Dermis blood vessel endothelial cell (primary cell): ENCODE measurements at places on chromosomes 2 and 18. TPM values are rescaled to one million over a fixed set of nuclear protein-coding genes. Genes with fewer than 3 reads are reported as not detected.

DNA sequence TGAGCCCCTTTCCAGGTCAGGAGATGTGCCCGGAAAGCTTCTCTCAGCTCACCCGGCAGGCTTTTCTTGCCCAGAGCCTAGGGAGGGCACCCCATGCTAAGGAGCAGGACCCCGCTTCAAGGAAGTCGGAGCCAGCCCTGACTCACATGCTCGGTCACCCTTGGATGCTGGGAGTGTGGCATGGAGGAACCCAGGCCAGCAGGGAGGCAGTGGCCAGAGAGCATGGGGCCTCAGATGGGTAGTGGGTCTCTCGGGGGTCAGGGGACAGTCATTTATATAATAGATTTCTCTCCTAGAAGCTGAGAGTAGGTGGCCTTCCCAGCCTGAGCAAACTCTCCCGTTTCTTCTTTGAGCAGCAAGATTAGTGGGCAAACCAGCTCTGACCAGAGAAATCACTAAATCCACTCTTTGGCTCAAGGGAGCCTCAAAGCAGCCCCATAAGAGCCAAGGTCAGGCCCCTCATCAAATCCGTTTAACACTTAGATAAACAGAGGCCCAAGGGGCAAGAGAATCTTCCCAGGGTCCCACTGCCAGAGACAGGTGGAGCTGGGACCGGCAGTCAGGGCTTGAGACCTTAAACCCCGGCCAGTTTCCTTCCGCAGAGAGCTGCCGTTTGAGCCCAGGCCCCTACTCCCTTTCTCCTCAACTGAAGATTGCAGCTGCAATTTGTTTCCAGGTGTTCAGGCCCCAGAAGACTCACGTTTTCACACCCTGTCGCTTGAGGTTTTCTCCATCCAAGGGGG lies 113.1 kb downstream of the CYP26B1 start:
- no peak for DNase-seq

- peak; percentile 40 for DNase-seq
Measured at GRCh38 chr18:46213295-46213694, 109.1 kb downstream of the HAUS1 start.

MBOAT2 gene
- 14.5 and 15.0 TPM in 2 replicates for total RNA-seq

NXPH2 gene
- not detected in 2 replicates for total RNA-seq

DNA sequence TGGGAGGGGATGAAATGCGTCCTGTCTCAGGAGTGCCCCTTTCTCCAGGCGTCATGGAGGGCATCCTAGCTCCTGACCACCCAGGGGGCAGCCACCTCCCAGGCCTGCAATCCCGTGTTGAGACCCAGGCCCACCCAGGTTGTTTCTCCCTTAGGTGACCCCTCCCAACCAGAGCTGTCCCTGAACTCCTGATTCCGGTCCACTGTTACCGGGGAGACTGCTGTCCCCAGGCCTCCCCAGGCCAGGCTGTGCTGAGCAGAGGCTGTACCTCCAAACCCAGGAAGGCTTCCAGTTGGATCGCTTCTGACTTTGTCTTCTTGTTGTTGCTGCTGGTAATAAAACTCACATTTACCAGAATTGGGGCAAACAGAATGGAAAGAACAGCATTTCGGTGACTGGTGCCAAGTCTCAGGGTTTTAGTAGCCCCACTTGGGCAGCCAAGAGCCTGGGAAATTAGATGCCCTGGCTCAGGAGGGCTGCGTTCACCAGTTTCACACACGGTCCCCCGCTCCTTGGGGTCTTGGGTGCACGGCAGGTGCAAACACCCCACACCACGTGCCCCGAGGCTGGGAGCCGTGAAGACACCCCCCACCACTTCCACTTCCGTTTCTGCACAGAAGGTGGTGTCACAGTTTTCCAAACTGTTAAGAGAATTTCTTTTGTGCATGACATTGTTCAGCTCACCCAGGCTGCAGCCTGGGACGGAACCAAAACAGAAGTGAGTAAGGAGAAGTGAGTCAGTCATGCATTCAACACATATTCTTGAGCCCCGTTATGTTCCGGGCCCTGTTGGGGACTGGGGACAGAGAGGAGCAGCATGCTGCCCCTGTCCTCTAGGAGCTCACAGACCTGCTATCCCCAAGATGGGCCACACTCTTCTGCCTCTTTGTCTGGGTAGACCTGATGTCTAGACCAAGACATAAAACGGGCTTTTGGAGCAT lies 29.4 kb downstream of the ITM2C start:
- DNase-seq, result no peak

- no peak for DNase-seq
Measured at GRCh38 chr2:26064846-26065245, 31.0 kb downstream of the RAB10 start.

CNTNAP5 gene
- total RNA-seq, result not detected in 2 replicates

- DNase-seq, result peak; percentile 19
Measured at GRCh38 chr2:68643011-68643873, at the start of gene PROKR1. Gene PROKR1, plus strand, starts transcription at chr2:68643579. Its CDS starts 2,243 bp downstream, at chr2:68645822.

DNA sequence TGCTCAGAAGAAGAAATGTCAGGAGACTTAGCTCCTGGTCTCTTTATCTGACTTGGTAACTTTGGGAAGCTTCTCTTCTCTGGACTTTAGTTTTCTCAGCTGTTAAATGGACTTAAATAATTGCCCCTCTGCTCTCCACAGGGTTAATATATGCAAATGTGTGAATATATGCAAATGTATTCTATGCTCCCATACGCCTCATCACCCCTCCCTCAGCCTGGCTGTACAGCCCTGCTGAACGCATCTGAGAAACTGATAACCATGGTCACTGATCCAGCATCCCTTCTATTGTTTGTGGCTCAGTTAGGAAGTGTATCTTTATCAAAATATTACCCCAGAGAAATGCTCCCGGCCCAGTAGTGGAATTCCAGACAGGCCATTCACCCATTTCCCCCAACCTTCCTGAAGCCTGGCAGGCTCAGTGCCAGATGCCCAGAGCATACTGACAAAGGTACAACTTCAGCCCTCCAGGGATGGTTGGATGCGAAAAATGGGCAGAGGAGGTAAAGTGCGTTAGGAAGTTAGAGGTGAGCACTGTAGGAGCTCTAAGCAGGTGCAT lies 103.4 kb downstream of the DYSF start:
- DNase-seq, result peak; percentile 57

GRCh38 chr18:32937597-32937996 lies 164.8 kb upstream of the KLHL14 start:
- DNase-seq, result no peak

DNA sequence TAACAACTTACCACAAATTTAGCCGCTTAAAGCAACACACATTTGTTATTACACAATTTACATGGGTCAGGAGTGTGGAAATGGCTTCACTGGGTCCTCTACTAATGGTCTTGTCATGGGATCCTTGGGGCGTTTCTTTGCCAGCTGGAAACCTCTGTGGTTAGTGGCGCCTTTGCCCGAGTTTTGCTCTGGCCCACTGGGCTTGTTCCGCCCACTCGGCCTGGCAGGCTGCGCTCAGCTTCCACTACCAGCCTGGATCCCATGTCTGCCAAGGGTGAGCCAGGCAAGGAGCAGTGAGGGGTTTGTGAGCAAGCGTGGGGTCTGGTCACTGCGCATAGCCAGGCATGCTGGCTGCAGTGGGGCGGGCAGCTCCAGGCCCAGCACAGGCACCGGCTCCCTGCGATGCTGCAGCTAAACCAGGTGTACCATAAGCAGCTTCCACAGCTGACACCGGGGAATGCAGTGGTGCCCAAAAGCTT lies 16.2 kb upstream of the MBD2 start:
- no peak for DNase-seq

DNA sequence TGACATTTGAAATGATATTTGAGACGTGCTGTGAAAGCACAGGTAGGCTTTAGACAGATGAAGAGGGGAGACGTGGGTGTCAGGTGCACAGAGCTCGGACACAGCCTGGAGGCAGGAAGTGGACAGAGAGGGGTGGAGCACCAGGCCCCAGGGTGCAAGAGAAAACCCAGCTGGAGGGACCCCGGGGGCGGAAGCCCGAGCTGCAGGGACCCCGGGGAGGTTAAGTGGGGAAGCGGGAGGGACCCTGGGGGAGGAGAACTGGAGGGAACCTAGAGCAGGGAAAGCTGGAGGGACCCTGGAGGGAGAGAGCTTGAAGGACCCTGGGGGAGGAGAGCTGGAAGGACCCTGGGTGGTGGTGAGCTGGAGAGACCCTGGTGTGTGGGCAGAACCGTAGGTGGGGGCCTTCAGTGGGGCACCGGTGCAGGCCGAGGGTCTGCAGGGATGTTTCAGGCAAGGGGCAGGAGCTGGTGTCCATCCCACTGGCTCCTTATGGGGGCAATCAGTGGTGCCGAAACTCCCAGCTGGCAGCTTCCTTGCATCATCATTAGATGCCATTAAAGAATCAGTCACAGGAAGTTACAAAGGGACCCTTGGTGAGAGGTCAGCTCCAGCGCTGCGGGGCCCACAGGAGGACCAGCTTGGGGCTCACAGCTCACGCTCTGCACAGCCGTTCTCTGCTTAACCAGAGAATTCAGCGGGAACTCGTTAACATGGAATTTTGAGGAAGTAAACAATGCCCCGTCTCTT lies 246.6 kb downstream of the EIPR1 start:
- DNase-seq, result no peak

GRCh38 chr2:72712977-72713376 lies 112.9 kb downstream of the EXOC6B start:
- DNase-seq, result no peak

STPG4 gene
- total RNA-seq, result 0.14 TPM in 1 of 2 replicates, not detected in the other

DNA sequence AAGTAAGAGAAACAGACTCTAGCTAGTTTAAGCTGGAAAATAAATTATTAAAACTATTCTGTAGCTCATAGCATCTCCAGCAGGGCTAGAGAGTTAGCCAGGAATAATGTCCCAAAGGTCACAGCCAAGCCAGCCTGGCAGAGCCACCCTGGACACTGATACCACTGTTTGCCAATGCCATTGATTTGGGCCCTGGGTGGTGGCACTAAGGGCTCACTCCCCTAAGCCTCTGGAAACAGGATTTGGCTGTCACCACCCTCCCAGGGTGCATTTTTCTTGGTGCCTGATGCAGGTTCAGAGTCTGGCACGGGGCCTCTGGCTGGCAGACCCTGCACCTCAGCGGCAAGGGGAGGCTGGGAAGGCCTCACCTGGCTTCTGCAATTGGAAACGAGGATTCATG lies 7.1 kb downstream of the SH2D6 start:
- DNase-seq, result no peak

- no peak for DNase-seq
Measured at GRCh38 chr2:141711627-141712026, 419.2 kb downstream of the LRP1B start.

DNA sequence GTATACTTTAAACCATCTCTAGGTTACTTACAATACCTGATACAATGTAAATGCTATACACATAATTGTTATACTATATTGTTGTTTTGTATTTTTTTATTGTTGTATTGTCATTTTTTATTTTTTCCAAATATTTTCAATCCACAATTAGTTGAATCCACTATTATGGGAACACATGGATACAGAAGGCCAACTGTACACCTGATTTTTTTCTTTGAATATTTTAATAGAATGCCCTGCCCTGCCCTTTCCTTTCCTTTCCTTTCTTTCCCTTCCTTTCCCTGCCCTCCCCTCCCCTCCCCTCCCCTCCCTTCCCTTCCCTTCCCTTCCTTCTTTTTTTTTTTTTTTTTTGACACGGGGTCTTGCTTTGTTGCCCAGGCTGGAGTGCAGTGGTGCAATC lies 120.2 kb downstream of the SLC4A3 start:
- DNase-seq, result no peak

- DNase-seq, result peak; percentile 58
Measured at GRCh38 chr2:174787487-174788205, 23.4 kb upstream of the CHRNA1 start.

GRCh38 chr2:179626261-179626660 lies 235.2 kb downstream of the ZNF385B start:
- DNase-seq, result no peak

GRCh38 chr2:55459279-55459678 lies 39.6 kb upstream of the CCDC88A start:
- DNase-seq, result no peak

GRCh38 chr2:121710470-121711170 lies 26.1 kb downstream of the NIFK start:
- no peak for DNase-seq

GRCh38 chr2:122157158-122157557 lies 401.7 kb downstream of the TSN start:
- DNase-seq, result no peak

RUFY4 gene
- not detected in 2 replicates for total RNA-seq

TMEM247 gene
- total RNA-seq, result not detected in 2 replicates

DNA sequence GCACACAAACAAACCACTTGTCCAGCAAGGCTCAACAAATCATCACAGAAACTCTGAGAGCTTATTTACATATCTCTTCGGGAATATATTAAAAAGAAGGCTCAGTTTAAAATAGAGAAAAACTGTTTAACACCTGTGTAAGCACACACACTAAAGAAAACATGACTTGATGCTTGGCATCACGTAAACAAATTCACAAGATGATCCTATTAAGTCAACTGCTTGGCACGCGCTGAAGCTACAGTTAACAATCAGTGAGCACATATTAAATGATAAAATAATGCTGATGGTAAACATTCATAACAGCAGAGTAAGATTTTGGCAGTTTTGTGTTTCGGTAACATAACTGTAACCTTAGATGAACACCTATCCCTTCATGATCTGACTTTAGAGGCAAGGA lies 4.3 kb upstream of the HES6 start:
- DNase-seq, result no peak
